ENCODE measurements at places on chromosomes 4 and X.
A peak's percentile ranks its signal among the peaks of the same experiment; 100 is the strongest.

- no peak for DNase-seq
These were observed 242.2 kb upstream of the ANXA3 start for GRCh38 chr4:78309352-78309751.

DNA sequence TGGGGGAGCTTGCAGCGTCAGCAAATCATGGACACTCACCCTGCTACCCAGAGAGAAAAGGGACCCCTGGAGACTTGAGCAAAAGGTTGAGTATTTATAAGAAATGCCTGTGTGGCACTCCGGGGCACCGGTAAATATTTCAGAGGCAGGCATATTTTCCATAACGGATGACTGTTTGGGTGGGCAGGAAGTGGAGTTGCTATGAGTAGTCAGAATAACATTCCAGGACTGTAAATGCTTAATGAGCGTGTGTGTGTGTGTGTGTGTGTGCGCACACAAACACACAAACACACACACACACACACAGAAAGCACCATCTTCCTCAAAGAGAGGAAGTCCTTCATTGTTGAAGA lies 74.6 kb downstream of the MXRA5 start:
- DNase-seq = no peak

DNA sequence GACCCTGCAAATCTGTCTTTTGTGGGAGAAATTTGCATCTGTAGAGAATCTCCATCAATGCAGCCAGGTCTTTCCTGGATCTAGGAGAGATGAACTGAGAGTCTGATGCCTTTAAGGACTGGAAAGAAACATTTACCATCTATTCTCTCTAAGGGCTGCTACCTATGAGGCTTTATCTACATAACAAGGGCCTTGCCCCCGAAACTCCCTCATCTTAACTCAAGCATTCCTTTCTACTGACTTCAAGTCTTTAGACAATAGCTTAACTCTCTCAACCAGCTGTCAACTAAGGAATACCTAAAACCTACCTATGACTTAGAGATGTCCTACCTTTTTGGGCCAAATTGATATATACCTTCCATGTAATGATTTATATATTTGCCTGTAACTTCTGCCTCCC lies 32.1 kb downstream of the MAGEB17 start:
- no peak for DNase-seq

DNA sequence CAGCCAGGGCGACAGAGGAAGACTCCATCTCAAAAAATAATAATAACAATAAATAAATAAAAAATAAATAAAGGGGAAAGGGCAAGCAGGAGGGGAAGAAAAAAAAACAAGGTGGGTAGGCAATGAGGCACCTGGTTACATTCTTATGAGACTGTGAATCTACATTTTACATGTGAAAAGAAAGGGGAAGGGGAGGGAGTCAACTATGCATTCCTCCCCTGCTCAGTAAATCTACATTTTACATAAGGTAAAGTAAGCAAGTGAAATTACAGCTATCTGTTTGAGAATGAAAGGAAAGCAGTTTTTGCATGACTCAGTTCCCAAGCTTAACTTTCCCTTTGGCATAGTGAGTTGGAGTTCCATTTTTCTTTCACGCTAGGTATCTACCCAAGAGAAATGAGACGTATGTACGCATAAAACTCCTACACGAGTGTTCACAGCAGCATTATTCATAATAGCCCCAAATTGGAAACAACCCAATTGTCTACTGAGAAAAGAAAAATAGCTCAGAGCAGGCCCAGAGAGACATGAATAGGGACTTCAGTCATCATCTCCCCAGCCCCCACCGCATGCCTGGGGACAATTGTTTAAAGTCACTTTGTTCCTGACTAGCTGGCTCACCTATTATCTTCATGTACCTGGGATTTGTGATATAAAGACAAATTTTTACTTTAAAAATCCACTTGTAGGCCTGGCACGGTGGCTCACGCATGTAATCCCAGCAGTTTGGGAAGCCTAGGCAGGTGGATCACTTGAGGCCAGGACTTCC lies 52.4 kb downstream of the DDX3X start:
- DNase-seq = no peak

- no peak for DNase-seq
These were observed 857 bp downstream of the SCML1 start for GRCh38 chrX:17737986-17738713.

GRCh38 chr4:124203613-124204238 lies 508.8 kb downstream of the ANKRD50 start:
- no peak for DNase-seq

GRCh38 chr4:141427726-141428296 lies 207.1 kb downstream of the ZNF330 start:
- no peak for DNase-seq

GRCh38 chrX:43860646-43861370 lies 21.4 kb downstream of the MAOB start:
- DNase-seq = no peak

GRCh38 chr4:6307891-6308290 lies 38.2 kb downstream of the WFS1 start:
- DNase-seq = no peak

DNA sequence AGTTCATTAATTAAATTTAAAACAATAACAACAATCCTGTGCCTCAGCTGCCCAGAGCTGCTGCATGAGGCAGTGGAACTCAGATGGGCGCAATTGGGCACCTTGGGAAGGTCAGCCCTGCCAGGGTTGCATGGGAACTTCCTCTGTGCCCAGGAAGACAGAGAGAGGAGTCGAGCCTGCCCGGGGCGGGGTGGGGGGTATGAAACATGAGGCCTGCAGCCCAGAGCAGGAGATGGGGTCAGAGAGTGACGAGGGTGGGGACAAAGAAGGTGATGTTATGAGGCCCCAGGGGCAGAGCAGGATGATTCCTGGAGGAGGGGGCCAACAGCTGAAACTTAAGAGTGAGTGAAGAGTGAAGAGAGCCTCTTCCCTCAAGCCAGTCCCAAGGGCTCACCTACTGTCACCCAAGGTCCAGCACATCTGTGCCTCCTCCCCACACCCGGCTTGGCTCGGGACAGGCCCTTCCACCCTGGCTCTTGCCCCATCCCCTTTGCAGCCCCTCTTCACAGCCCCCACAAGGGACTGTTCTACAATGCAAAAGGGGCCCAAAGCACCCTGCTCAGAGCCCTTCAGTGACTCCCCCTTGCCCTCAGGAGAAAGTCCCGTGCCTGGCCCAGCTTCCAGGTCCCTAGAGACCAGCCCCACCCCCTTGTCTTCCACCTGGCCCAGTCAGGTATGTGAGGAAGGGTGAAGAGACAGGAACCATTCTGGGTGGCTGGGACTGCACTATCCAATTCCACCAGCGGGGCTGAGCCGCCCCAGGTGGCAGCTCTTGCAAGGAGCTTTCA lies 31.4 kb downstream of the HMX1 start:
- DNase-seq = no peak

DNA sequence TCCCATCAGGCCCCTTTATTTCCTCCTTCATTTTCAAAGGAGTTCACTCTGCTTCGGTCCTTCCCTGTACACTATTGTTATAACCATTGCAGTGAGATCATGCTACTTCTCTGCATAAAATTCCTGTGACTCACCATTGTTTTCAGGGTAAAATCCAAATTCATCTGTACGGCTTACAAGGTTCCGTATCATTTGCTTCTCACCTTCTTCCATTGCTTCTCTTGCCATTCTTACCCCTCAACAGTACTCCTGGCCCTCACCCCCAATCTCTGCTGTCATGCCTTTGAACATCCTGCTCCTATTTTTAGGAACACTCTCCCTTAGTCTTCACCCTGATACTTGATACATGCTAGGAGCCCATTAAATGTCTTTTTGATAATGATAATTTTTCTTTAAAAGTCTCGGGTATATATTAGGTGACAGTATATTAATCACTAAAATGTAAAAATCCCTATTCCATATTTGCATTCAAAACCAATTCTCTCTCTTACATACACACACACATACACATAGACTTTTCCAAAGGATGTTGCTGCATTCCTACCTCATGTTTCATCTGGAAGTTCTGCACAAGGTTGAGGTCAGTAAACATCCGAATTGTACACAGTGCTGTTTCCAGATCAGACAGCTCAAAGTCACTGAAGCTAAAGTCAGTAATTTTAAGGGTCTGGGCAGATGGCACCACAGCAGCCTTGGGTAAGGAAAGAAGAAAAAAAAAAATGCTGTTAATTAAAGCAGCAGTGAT lies 103.4 kb downstream of the PDE5A start:
- DNase-seq = no peak

GRCh38 chr4:8682725-8683124 lies 90.2 kb downstream of the CPZ start:
- no peak for DNase-seq

GRCh38 chr4:112947616-112948015 lies 101.8 kb upstream of the ANK2 start:
- DNase-seq = no peak

- DNase-seq = no peak
These were observed 942 bp upstream of the APLN start for GRCh38 chrX:129655547-129656249.

DNA sequence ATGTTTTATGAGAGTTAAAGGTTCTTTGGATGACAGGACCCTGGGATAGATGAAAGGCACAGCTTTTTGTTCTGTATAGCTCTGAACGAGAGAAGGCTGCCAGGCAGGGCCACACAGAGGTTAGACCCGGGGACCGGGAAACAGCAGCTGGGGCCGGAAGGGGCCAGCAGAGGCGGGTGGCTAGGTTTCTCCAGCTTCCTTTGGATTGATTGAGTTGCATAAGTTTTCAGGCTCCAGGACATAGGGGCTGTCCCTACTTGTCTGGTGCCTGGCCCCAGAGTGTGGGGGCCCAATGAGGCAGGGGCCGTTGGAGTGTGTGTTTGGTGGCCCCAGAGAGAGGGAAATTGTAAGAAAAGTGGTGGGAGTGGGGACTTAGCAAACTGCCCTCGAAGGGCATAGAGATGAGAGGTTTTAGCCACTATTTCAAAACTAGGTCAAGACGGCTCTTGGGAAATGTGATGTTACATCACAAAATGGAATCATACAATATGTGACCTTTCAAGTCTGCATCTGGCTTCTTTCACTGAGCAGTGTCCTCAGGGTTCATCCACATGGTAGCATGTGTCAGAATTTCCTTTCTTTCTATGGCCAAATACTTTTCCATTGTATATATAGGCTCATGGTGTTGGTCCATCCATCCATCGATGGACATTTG lies 3.7 kb downstream of the ZFP92 start:
- DNase-seq = no peak

GRCh38 chr4:4735870-4736269 lies 123.6 kb upstream of the MSX1 start:
- DNase-seq = peak; percentile 12

DNA sequence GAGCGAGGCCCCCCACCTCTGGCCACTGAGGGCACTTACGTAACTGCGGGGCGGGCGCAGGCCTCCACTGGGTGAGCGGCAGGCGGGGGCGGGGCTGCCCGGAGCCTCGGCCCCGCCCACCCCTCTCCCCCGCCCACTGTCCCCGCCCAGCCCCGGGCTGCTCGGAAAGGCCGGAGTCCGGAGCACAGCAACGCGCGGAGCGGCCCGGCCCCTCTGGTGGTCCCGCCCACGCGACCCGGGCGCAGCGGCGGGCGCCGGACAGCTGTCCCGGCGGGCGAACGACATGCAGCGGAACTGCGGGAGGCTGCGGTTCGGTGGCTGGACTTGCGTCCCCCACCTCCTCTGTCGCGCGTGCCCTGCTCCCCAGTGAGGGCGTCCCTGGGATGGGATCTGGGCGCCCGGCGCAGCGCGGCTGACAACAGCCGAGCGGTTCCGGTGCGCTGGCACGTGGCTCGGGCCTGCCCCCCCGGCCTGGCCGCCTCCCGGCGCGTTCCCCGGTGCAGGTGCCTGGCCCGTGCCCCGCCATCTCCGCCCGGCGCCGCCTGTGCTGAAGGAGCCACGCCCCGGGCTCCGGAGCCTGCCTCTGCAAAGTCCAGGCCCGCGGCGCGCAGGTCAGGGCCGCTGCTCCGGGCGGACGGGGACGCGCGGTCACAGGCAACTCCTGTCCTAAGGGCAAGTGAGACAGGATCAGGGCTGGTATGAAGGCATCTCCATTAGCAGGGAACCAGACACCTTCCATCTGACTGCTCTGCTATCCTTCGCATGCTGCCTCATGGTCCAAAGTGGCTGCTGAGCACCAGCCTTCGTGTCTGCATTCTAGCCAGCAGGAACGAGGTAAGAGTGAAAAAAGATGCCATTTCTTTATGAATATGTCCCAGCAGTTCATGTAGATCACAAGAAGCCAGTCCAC lies 21.8 kb upstream of the JAKMIP1 start:
- DNase-seq = no peak

- no peak for DNase-seq
These were observed 59.1 kb downstream of the CHRNA9 start for GRCh38 chr4:40394236-40394635.

- DNase-seq = no peak
These were observed 8.9 kb downstream of the WWC2 start for GRCh38 chr4:183107891-183108459.

- DNase-seq = no peak
These were observed 131.2 kb upstream of the STX18 start for GRCh38 chr4:4673070-4673469.

DNA sequence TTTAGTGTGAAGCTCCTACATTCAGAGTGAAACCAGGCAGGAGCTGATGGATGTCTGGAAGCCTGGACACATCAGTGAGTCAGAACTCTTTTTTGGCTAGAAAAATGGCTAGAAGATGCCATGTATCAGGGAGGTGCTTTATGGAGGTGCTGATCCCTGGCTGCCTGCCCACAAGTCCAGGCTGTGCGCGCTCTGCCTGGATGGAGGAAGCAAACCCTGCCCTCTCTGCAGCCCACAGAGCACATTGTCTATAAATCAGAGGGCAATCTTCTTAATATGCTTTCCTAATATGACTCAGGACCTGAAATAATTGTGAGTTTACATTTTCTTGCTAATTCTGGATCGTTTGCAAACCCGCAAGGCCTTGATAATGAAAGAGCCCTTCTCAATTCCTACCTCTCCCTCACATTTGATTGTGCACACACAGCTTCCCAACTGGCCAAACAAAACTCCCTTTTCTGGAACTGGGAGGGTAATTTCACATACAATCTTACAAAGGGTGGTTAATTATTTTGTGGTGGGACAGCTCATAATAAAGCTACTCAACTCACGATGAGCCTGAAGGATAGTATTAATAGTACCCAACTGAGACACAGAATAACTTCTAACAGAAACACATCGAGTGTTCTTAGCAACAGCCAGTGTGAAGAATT lies 11.7 kb downstream of the MFAP3L start:
- no peak for DNase-seq

- DNase-seq = no peak
These were observed 112.4 kb upstream of the CXCL13 start for GRCh38 chr4:77493120-77493752.

- no peak for DNase-seq
These were observed 65.0 kb downstream of the ZFYVE28 start for GRCh38 chr4:2353222-2354107.

- DNase-seq = no peak
These were observed 448 bp upstream of the SCFD2 start for GRCh38 chr4:53366301-53366716.

- DNase-seq = no peak
These were observed 84.4 kb upstream of the PHOX2B start for GRCh38 chr4:41832961-41833360.

GRCh38 chr4:26069218-26069617 lies 155.2 kb downstream of the SMIM20 start:
- no peak for DNase-seq

Data from stromal cell of bone marrow (primary cell).